ENCODE measurements at places on chromosomes 11 and 22. TPM values are rescaled to one million over a fixed set of nuclear protein-coding genes. Genes with fewer than 3 reads are reported as not detected.
A peak's percentile ranks its signal among the peaks of the same experiment; 100 is the strongest.

- no peak for DNase-seq
Measured at GRCh38 chr11:64296236-64296635, 3.9 kb upstream of the CATSPERZ start.

DNA sequence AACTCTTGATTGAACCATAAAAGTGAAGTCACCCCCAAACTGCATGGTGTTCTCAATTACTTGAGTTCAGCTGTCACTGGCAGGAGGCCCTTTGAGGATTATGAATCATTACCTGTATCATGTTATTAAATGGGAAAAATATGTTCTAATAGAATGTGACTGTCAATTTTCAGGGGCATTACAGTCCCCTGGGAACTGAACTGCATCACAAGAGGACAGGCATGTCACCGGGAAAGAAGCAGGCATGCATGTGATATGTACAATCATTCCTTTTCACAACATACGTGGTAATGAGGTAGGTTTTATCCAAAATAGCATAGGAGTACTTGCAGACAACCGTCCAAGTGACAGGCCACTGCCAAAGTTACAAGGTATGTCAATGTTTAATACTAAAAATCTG lies 165.8 kb downstream of the MAML2 start:
- no peak for DNase-seq

- DNase-seq = no peak
Measured at GRCh38 chr11:125182573-125182972, 18.0 kb downstream of the PKNOX2 start.

GRCh38 chr11:10699072-10699471 lies 5.5 kb upstream of the IRAG1 start:
- DNase-seq = no peak

The P2RX6 gene
- total RNA-seq = 10.0 TPM

DNA sequence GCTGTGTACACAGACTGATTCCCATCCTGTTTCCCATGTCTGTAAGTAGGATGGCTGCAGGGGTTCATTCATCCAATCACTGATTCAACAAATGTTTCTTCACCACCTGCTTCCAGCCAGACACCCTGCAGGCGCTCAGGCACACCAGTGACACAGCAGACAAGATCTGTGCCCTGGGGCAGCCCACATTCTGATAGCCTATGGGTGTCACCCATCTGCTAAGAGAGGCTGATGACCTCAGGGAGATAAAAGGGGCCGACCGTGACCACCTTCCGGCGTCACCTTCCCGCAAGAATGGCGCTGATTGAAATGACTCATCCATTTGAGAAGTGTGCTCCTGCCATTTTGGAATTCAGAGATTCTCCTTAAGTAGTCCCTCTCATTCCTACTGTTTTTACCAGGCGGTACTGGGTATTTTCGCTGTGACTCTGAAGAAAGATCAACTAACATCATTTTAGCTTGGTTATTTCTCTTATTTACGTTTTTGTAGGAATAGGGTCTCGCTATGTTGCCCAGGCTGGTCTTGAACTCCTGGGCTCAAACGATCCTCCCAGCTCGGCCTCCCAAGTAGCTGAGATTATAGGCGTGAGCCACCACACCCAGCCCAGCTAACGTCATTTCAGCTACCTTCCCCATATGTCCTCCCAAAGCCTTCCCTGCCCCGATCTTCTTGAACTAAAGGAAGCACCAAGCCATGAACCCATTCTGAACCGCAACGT lies 73.2 kb upstream of the BID start:
- DNase-seq = no peak

The LRRC56 gene
- 0.63 TPM for total RNA-seq

DNA sequence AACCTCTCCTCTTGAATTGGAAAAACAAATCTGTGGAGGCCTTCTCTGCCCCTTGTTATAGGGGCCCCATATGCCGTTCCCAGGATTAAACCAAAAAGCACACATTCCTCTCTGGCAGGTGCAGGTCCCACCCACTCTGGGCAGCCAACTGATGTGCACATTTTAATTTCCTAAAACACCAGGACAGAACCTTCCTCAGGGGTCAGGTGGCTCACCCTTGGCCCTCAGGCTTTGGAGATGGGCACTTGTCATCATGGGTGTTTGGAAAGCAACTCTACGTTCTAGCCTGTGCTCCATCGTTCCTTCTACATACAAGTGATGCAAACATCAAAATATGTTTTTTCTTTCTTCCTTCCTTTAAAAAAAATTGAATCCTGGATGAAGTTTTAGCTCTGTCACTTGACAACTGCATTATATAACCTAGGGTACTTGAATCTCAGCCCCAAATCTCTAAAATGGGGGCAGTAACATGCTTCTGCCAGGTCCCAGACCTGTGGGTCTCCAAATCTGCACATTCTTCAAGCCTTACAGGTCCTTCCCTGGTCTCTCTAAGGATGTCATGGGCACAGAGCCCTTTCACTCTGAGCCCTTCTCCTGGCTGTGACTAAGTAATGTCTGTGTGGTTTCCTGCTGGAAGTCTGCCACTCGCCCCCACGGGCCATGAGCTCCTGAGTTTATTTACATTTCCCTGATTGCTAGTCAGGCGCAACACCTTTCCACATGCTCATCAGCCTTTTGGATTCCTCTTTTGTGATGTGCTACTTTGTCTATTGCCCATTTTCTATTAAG lies 43.8 kb downstream of the KCNQ1OT1 start:
- DNase-seq = peak; percentile 15

- no peak for DNase-seq
Measured at GRCh38 chr11:79600711-79601110, 159.9 kb upstream of the TENM4 start.
